ENCODE measurements at places on chromosomes 13 and 19. TPM values are rescaled to one million over a fixed set of nuclear protein-coding genes. Genes with fewer than 3 reads are reported as not detected.

DNA sequence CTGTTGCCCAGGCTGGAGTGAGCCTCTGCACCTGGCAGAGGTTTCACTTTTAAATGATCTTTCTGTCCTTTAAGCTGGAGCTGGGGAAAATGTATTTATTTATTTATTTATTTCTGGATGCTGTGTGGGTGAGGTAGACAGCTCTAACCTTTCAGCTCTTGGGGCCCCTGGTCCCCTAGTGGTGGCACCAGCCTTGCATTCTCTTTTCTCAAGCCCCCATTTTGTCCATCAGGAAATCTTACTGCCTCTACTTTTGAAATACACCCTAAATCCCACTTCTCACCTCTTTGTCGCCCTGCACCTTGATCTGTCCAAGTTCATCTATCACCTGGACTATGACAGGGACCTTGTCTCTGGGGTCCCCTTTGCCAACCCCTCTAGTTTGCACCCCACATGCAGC is 2.1 kb upstream of the B9D2 start:
- DNase-seq = no peak

DNA sequence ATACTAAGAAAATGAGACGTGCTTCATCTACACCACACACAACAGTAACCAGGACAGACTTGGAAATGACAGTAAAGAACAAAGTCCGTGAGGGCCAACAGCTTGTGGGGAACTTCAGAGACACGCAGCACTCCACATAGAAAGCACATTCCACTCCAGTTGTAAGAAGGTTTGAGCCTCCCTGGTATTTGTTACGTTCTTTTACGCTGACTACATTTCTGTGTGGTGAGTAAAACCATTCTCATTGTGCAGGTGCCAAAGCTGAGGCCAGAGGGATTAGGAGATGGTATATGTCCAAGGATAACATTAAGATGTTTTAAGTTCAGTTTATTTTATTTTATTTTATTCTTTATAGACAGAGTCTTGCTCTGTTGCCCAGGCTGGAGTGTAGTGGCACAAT is 1189.9 kb downstream of the UQCRFS1 start:
- DNase-seq = no peak

TMEM190 gene
- polyA plus RNA-seq = 0.36 TPM

DNA sequence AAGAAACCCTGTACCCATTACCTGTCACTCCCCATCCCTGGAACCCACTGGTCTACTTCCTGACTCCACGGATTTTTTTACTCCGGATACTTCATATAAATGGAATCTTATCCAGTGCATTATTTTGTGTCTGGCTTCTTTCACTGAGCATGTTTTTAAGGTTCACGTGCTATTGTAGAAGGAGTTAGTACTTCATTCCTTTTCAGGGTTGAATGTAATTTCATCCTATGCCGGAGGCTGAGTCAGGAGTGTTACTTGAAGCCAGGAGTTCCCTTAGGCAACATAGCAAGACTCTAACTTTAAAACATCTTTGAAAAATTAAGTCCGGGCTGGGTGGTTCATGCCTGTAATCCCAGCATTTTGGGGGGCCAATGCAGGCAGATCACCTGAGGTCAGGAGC is 17.9 kb upstream of the ELAVL1 start:
- DNase-seq = no peak

GRCh38 chr19:44142059-44142433 is 692 bp downstream of the ZNF234 start:
- DNase-seq = no peak

Data from right renal cortex interstitium (tissue), 3 donors.